Naive B cell (primary cell): ENCODE measurements at places on chromosomes 7 and 10.

- DNase-seq, result no peak
These were observed 2.9 kb downstream of the TECPR1 start for GRCh38 chr7:98249106-98249505.

GRCh38 chr7:37417107-37417474 is 31.6 kb downstream of the ELMO1 start:
- DNase-seq, result no peak

DNA sequence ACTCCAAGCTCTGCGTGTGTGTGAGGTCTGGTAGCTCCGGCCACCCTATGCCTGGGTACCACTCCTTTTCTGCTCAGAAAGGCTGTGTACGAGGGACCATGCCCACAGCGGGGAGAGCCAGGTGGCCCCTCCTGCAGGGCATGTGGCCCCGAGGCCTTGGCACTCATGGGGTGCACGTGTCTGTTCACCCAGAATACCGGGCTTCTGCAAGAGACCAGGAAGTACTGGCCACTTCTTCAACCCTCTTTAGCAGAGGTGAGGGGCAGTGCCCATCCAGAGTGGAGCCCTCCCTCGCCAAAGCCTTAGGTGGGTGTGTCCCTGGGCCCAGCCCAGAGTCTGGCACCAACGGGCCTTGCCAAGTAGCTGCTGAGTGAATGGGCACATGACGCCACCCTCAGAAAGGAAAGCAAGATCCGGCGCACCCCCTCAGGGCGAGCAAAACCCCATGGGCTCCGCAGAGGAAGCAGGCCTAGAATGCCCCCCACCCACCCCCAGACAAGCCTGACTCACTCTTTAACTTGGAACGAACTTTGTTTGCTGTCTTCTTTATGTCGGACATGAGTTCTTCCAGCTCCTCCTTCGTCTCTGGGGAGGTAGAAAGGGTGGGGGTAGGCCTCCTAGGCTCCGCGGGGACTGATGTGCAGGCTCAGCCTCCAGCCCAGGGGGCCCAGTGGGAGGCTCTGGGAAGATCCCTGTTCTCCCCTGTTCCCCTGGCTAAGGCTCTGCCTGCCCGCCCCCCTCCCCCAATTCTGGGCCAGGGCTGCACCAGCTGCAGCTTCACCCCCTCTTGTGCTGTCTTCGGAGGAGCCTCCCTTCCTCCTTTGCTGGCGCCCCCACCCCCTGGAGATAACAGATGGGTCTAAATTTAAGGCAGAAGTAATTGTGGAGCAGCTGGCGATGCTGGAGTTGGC is 14.6 kb downstream of the STX1A start:
- no peak for DNase-seq

GRCh38 chr10:114386452-114386851 is 17.9 kb downstream of the AFAP1L2 start:
- no peak for DNase-seq

- no peak for DNase-seq
These were observed 67.4 kb upstream of the ZNF438 start for GRCh38 chr10:31099094-31099493.

DNA sequence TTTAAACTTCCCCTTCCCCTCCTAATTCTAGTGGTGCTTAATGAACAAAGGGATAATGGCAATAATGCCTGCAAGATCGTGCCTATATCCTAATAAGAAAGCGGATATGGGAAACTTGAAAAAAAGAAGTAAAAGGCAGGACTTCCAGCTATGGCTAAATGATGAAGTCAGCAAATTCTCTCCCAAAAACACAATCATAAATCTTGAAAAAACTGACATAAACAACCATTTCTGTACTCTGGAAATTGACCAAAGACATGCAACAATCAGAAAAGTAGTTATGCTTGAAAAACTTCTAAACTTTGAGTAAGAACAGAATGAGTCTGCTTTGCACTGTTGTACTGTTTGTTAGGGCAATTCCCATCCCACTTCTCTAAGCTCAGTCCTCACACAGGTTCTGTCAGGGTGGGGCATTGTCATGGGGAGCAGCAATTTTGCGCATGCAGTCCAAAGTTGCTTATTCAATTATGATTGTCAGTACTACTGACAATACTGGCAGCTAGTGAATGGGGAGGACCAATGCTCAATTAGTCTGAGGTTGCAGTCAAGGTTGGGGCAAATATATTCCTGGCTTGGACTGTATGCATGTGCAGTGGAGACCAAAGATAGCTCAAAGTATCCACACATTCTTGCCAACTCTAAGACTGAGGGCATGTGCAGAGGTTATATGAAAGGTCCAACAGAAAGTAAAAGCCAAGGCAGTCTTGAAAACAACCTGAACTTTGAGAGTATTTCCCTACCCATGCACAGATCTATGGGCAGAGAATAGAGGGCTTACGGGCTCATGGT is 34.1 kb upstream of the ARHGAP22 start:
- DNase-seq, result no peak

DNA sequence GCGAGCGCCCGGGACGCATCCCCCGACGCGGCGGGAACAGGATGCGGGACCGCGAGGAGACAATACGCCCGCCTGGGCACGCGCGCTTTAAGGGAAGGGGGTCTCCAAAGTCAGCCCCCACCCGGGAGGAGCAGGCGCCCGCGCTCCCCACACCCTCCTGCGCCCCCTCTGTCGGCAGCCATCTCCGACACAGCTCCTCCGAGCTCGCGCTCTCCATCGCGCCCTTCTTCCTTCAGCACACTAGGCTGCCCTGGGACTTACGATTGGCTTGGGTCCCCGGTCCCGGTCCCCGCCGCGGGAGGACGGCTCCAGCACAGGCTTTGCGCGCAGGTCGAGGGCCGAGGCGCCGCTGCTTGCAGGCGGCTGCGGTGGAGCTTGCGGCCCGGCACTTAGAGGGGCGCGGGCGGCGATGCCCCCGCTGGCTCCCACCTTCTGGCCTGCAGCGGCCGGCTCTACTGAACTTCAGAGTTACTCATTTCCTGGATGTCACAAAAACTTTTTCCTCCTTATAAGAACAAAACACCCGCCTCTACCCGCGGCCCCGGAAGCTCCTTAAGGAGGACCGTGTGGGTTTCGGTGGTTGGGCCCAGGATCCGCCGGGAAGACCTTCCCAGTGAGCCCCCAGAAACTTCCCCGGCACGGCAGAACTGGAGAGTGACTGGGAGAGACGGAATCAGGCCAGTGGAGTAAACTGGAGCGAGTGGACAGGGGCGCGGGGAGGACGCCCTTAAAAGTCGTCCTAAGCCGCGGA is at the start of gene ITPRIP:
Gene ITPRIP, minus strand, starts transcription at position 481 of the 751 bp plus-strand sequence. CDS start 22,414 bp downstream, outside the sequence.
- peak; percentile 80 for DNase-seq
